Stimulated activated CD8-positive, alpha-beta memory T cell treated with anti-CD3 and anti-CD28 coated beads, Interleukin-15, amount 100 ng/mL, for 4 hours (primary cell): ENCODE measurements at places on chromosomes 5 and 9.
A peak's percentile ranks its signal among the peaks of the same experiment; 100 is the strongest.

GRCh38 chr5:176387384-176387925 lies 943 bp downstream of the NOP16 start:
- DNase-seq, result no peak

DNA sequence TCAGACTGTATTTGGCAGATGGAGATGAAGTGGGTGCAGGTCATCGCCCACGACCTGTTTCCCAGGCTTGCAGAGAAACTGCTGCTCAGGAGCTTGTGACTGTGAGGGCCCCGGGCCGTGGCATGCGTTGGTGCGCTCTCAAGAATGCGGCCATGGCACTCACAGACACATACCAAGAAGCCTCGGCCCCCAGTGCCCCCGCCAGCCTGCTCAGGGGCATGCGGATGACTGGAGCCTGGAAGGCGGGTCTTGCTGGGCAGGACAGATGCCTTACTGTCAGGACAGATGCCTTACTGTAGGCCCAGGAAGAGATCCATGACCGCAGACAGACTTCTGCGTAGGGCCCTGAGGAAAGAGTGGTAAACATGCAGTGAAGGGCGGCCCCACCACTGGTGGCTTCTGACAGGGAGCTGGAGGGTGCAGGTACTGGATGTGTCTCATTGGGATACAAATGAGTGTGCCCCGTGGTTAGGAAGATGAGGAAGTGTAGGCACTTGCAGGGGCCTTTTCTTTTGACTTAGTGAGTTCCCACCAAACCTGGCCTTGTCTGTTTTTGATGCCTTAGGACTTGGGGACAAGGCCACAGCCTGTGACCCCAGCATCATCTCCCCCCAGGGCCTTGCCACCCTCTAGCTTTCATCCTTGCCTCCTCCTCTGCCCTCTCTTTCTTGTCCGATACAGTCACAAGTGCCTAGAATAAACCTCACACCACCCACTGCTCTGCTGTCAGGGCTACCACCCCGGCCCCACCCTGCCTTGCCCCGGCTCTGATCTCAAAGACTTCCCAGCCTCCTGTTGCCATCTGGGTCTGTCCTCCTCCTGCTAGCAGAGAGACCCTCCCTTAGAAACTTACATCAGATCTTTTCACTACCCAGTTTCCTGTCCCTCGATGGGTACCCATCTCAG lies 68.8 kb upstream of the ABL1 start:
- no peak for DNase-seq

GRCh38 chr9:3337515-3338225 lies 188.1 kb downstream of the RFX3 start:
- no peak for DNase-seq

DNA sequence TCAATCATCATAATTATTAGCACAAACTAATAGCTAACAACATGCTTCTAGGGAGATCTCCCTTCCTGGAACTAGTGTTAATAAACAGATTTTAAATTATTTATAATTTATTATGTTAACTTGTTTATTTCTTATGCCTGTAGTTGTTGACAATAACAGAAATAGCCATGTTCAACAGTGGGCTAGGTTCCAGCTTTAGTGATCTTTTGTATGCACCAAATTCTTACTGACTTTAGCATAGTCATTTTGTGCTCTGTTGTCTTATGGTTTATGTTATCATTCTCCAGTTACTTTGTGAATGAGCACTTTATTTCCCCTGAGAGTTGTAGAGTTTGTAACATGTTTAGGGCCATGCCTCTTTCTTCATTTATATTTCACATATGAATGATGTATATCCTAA lies 70.6 kb downstream of the TMEM252 start:
- no peak for DNase-seq

GRCh38 chr5:9920697-9921096 lies 290.5 kb upstream of the TAS2R1 start:
- no peak for DNase-seq

DNA sequence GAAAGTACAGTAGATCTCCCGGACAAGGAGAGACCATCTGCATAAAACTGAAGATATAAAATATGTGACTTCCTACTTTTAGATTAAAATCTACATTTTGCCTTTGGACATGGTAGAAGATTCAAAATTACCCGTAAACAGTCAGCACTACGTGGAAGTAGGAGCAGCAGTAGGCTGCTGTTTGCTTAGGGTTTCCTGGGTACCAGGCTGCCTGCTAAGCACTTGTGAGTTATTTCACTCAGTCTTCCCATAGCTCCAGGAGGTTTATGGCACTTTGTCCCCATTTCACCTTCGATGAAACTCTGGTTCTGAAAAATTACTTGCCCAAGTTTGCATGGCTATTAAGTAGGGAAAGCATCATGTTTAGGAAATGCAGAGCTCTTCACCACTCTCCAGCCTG lies 92.6 kb downstream of the STK32A start:
- DNase-seq, result no peak

GRCh38 chr5:133950821-133951612 lies 17.4 kb downstream of the C5orf15 start:
- DNase-seq, result no peak

DNA sequence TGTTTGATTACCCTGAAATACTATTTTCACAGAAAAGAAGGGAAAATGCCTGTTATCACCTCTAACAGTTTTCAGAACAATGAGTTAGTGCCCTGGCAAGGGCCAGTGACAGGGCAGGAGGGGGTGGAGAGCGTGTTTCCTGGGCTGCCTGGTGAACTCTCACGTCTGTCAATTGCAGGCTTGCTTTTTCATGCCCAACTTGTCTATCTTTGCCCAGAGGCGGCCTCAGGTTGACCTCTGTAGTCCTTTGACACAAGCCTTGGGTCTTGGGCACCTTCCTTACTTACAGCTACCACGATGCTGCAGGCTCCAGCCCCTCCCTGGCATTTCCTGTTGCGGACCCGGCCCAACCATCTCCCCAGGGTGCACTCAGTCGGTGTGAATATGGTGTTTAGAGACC lies 2.2 kb upstream of the CEL start:
- DNase-seq, result no peak

- DNase-seq, result no peak
Measured at GRCh38 chr5:143674469-143674786, 137.5 kb upstream of the HMHB1 start.

DNA sequence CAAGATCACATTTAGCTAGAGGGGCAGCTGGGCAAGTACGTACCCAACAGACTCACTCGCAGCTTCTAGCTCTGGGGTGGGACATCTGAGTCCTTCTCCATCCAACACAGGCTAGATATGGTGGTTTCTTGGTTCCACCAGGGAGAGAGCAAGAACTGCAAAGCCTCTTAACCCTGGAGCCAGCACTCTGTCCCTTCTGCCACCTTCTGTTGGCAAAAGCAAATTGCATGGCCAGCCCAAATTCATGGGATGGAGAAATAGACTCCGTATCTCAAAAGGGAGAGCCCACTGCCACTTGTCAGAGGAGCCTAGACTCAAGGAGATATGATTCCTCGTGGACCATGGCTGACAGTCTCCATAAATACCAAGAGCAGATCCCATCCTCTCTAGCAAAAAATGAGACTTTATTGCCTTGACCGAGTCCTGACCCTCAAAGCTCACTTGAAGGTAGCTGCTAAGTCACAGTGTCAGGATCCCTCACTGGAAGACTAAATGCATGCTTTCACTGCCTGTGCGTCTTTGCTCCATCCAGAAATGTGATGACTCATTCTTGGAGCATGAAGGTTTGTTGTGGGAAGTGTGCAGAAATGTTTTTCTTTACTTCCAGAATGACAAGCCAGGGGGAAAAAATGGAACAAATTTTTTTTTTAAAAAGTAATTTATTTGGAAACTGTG lies 28.8 kb upstream of the ROR2 start:
- DNase-seq, result no peak

DNA sequence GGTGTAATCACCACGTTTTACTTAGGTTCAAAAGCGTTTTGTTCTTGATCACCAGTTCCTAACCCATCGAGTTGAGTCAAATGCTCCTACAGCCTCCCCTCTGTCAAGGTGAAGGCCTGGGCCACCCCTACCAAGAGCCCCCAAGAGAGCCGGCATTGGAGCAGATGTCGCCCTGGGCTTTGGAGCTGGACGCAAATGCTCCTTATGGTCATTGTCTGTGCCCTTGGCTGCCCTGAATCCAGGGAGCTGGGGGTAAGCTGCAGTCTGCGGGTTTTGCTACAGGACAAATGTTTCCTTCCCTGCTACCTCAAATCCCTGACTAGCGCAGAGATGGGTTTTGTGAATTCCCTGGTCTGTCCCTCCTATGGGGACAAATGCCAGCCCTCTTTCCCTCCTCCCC lies 4.9 kb downstream of the RNF183 start:
- no peak for DNase-seq

DNA sequence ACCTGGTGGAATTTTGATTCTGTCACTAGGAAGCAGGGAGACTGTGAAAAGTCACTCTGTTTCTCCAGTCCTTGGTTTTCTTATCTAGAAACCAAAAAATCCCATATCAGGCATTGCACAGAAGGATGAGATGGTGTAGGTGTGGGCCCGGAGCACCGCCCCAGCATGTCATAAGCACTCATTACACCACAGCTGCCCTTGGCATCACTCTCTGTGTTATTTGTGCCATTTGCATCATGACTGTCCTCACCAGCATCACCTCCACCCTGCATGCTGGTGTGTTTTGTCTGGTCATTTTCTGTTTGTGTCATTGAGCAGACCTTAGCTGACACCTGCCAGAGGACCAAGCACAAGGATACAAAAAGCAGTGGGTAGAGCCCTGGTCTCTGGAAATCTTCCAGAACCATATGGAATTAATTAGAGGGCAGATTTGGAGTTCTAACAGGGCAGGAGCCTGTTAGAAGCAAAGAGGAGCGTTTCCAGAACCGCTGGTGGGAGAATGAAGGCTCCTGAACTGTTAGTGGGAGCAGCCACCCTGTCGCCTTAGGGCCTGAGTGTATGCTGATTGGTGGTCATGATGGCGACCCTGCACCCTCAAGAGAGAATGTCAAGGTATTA lies 99.3 kb downstream of the AMBP start:
- DNase-seq, result no peak

DNA sequence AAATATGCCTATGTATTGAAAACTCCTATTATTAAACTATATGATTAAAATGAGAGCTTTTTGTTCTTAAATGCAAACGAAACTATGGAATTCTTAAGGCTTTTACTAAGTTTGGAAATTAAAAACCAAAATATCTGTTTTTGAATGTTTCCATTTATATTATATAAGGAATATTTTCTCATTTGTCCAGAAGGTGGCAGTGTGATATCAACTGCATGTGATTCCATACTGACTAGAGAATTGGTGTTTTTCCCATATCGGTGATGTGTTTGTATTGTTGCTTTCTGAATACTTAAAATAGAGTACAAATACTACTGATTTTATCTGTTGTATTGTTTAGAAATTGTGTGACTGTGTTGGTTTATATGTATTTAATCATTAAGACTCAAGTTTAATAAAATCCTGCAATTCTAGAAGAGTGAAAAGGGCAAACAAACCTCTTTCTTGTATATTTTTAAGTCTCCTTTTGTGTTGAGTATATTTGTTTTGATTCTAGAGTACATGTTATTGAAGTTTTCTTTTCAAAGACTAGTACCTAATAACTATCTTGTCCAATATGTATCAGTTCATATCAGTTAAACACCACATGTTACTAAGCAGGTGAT lies 320.8 kb downstream of the CCDC171 start:
- DNase-seq, result no peak

DNA sequence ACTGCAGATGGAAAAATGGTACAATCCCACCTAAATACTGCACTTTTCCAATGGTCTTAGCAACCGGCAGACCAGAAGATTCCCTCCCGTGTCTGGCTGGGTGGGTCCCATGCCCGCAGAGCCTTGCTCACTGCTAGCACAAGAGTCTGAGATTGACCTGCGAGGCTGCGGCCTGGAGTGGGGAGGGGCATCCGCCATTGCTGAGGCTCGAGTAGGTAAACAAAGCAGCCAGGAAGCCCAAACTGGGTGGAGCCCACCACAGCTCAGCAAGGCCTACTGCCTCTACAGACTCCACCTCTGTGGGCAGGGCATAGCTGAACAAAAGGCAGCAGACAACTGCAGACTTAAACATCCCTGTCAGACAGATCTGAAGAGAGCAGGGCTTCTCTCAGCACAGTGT lies 221.6 kb upstream of the CTNND2 start:
- no peak for DNase-seq

DNA sequence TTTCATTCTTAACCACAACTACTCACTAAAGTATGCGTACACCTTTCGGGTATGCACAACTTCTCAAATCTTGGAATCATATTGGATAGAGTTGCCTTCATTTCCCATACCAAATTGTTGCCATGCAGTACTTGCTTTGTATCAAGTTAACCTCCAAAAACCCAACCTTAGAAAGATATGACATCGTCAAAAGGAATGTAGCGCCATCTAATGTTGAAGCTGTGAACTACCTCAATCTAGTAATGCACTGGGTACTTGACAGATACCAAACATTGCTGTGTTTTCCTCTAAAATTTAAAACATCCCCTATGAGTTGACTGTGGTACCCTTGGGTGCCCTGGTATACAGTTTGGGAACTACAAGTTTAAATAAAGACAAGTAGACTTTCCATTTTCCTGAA lies 318.4 kb downstream of the ARL15 start:
- DNase-seq, result no peak

GRCh38 chr9:99118782-99119466 lies 14.0 kb downstream of the TGFBR1 start:
- DNase-seq, result no peak

DNA sequence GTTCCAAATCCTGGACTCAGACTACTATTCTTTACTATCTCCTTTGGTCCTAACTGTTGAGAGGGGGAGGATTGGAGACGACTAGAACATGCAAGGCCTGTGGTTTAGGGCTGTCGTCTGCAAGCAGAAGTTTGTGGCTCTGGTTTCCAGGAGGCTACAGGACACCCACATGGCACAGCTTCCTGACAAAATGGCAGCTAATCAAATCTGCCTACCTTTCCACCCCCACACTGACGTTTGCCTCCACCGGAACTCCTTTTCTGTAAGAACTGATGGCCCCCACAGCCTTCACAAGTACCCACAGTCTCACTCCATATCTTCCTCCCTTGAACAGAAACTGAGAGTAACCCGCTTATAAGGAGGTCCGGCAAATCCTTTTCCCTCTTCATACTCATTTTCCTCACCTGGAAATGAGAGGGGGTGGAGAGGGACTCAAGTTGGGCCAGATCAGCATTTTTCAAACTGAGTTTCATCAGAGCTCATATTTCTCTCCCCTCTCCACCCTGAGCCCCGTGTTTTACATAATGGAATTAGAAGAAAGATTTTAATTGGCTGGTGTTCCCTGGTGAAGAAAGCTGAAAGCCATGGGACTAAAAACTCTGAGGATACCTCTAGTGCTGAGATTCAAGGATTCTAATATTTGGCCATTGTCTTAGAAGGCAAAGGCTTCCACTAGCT lies 5.2 kb downstream of the SLC31A2 start:
- peak; percentile 37 for DNase-seq

DNA sequence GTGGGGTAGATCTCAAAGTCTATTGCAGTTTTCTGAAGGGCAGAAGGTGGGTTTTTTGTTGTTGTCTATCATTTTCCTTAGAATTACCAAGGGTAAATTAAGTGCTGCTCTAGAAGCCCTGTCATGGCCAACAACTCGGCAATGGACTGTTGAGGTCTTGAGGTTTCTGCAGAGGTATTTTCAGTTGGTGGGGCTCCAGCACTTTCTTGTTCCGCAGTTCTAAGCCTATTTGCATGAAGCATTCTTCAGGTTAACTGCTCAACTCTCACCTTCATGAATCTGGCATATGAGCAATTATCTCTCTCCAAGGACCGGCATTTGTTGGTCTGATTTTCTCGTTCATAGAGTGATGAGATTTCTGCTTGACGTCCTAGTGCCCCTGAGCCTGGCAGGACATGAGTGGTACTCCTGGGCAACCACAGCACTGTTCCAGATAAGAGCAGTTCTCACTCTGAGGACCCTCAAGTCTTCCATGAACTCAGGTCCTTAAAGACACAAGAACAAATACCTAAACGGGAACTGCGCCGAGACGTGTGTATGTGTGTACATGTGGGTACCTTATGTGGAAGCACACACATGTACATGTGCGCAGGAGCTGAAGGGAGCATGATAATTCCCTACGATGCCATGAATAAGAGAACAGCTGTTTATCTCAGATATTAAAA lies 544.5 kb downstream of the CSNK1G3 start:
- DNase-seq, result no peak
